ENCODE measurements at places on chromosomes 3 and 15. TPM values are rescaled to one million over a fixed set of nuclear protein-coding genes. Genes with fewer than 3 reads are reported as not detected.

CCR8 gene
- not detected for total RNA-seq

KCNAB1 gene
- total RNA-seq = 0.57 TPM

SAMMSON gene
- not detected for total RNA-seq

ADAMTSL3 gene
- under 0.01 TPM for total RNA-seq

SLCO2A1 gene
- 0.11 TPM for total RNA-seq

SORD gene
- 67.6 TPM for total RNA-seq
